Fibroblast of skin of scalp (primary cell): ENCODE measurements at places on chromosomes 6 and 20.
A peak's percentile ranks its signal among the peaks of the same experiment; 100 is the strongest.

- DNase-seq: no peak
Observed at GRCh38 chr20:20802328-20802727, 89.9 kb upstream of the RALGAPA2 start.

- DNase-seq: no peak
Observed at GRCh38 chr6:101222007-101222406, 171.5 kb upstream of the GRIK2 start.

GRCh38 chr6:3997177-3997770 lies 81.7 kb downstream of the FAM217A start:
- peak; percentile 43 for DNase-seq

DNA sequence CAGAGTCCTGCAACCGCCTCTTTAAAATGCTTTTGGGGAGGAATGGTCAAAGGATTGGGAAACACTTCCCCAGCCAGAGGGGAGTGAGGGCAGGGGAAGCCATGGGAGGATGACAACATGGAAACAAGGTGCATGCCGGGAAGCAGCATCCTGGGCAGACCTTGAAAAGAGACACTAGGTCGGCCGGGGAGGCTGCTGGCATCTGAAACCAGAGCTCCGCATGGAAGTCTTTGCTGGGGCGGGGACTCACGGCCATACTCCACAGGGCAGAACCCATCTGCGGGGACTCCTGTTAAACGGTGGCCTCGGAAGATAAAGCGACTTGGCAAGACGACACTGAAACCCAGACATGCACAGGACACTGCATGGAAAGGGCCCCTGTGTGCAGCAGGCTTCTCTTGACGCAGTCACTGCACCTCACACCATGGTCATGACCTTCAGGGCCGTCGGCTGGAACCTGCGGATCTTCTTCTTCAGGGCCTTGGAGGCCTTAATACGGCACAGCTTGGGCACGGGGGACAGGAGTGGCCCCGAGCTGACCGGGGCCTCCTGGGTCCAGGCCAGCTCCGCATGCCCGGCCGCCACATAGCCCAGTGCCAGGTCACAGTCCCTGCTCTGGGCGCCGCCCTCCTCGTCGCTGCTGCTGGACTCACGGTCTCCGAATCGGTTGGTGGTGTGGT lies 12.4 kb downstream of the DACT2 start:
- DNase-seq: no peak
